Stimulated activated CD4-positive, alpha-beta T cell treated with anti-CD3 and anti-CD28 coated beads, Interleukin-12 subunit alpha, Interleukin-12 subunit beta, amount 100 ng/mL, for 24 hours (primary cell): ENCODE measurements at places on chromosomes 12 and 14.

DNA sequence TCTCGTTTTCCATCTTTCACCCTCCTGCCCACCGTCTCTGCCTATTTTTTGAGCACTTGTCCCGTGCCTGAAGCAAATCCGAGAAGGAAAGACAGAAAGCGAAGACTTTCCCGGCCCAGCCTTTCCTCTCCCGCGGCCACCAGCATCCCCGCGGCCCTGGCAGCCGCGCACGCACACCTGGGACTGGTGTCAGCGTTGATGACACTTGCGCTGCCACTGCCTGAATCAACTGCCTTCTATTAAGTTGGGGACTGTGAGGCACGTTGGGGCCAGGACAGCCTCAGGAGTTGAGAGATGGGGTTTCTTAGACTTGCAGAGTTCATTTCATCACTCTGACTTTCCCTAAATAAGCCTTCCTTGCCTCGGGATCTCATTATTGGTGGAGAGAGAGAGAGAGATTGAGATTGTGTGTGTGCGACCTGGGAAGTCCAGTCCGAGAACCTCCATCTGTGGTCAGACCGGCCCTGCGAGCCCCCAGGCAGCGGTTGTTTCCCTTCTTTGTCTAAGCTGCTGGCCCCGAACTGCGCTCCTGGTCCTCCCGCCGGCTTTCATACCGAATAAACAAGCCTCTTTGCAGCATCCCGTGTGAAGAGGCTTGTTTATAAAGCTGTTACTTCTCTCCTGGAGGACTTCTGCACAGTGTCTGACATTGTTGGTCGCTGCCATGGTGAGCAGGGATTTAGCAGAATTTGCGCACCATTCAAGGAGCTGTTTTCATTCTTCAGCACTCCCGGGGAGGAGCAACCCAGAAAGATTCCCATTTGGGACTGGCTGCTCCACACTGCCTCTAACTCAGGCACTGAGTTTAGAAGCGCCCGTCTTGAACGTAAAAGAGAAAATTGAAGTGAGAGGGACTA lies 1.5 kb downstream of the PDZRN4 start:
- no peak for DNase-seq

- no peak for DNase-seq
Measured at GRCh38 chr14:56005191-56006053, 112.8 kb upstream of the PELI2 start.

GRCh38 chr12:110343736-110344555 lies 59.6 kb downstream of the ANAPC7 start:
- no peak for DNase-seq

GRCh38 chr12:115354007-115354890 lies 670.3 kb upstream of the TBX3 start:
- no peak for DNase-seq

DNA sequence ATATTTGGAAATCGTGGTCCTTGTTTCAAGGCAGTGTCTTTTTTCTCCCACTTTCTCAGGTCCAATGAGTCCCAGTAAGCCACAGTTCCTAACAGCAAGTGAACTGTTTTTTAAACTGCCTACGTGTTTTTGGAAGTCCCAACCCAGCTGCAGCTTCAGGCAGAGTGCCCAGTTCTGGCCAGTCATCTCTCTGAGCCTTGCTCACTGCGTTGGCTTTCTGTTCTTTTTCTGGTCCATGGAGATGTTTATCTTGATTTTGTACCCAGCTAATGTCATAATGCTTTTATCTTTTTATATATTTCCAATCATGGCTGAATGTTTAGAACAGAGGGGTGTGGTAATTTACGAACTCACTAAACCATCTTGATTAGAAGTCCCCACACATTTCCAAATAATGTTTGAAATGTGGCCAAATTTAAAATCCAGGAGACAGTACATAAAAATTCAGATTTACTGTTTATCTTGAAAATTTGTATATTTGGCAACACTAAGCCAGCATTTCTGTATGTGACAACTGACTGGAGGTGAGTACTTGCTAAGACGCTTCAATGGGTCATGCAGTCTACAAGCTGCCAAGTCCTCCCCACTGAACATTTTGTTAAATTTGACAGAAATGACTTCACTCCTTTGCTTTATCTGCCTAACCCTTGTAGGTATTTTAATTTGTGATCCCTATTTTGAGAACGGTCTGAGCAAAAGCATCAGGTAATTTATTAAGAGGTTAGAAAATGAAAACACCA lies 46.1 kb upstream of the OTOGL start:
- no peak for DNase-seq

DNA sequence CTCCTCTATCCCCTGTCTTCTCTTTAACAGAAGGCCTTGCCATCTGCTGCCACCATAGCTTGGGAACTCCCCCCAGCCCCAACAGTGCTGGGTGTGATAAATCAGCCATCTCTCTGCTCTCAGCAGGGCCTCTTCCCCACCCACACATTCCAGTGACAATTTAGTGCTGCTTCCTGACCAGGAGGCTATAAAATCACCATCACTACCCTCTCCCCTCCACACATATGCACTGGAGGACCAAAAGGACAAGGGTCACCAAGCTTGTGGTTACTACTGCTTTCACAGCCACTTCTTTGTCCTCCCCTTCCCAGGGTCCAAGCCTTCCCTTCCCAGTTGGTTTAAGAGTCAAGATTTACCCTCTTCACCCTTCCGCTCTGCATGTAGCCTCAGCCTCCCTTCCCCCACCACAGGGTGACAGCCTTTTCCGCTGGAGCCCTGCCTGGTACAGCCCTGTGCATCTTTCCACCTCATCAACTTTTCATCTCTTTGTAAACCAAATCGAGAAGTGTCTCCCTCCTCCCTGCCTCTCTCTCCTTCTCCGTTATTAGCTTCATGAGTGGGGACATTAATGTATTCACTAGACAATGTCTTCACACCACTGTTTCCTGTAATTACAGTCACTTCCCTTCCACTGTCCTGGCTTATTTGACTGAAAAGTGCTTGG lies 9.4 kb downstream of the PSMB5 start:
- no peak for DNase-seq

GRCh38 chr12:64056741-64057140 lies 165.4 kb downstream of the KICS2 start:
- DNase-seq, result no peak

- no peak for DNase-seq
Measured at GRCh38 chr14:88069677-88070076, 64.7 kb downstream of the GPR65 start.

- DNase-seq, result peak; percentile 33
Measured at GRCh38 chr12:94140556-94140955, 7.8 kb upstream of the PLXNC1 start.

- no peak for DNase-seq
Measured at GRCh38 chr12:43841253-43841652, 5.4 kb downstream of the TMEM117 start.

- DNase-seq, result no peak
Measured at GRCh38 chr12:1185460-1186182, 194.6 kb downstream of the ERC1 start.

GRCh38 chr14:76767681-76768656 lies 6.7 kb downstream of the VASH1 start:
- no peak for DNase-seq
